Ovary (tissue), 10 donors: ENCODE measurements at places on chromosomes 6 and 20. TPM values are rescaled to one million over a fixed set of nuclear protein-coding genes. Genes with fewer than 3 reads are reported as not detected.

Gene CD83
- 12.5 TPM for total RNA-seq

Gene SERPINB6
- 116 TPM for total RNA-seq

Gene BHLHE23
- not detected for total RNA-seq

Gene SLC22A23
- 3.8 TPM for total RNA-seq

Gene SPDEF
- 1.6 TPM for total RNA-seq

Gene MYH7B
- total RNA-seq: 1.1 TPM

Gene NNAT
- total RNA-seq: 0.45 TPM

- DNase-seq: no peak
Measured at GRCh38 chr6:45676380-45676779, 298.6 kb upstream of the SUPT3H start.

DNA sequence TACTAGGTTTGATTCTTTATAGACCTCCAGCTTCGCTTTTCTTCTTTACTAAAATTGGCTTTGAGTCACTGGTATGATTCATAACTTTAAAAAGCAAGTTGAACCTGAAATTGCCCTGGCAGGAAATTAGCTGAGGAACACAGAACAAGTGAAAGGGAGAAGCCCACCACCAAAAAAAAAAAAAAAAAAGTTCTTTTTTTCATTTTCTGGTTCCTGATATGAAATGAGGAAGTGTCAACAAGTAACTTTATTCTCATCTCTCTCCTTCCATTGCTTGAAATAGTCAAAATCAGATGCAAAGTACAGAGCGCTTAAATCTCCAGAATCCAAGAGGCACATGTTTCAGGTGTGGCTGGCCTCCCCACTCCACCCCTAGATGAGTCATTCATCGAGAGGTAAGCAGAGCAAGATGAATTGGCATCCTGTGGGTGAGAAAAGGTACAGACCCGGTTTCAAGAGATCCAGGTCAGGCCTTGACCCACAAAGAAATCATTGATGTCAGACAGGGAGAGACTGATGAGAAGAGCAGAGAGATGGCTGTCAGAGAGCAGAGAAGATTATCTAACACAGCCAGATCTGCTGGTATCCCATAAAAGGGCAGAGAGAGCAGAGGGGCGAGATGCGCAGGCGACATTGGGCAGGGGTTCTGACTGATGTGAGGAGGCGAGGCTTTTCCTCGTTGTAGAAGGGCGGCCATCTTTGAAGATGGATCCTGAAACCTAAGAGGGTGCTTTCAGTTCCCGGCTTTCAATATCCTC lies 54.8 kb upstream of the MBOAT1 start:
- no peak for DNase-seq

- DNase-seq: no peak
Measured at GRCh38 chr6:144075187-144075586, 20.2 kb downstream of the SF3B5 start.

- DNase-seq: no peak
Measured at GRCh38 chr6:149026530-149026942, 279.7 kb downstream of the UST start.

DNA sequence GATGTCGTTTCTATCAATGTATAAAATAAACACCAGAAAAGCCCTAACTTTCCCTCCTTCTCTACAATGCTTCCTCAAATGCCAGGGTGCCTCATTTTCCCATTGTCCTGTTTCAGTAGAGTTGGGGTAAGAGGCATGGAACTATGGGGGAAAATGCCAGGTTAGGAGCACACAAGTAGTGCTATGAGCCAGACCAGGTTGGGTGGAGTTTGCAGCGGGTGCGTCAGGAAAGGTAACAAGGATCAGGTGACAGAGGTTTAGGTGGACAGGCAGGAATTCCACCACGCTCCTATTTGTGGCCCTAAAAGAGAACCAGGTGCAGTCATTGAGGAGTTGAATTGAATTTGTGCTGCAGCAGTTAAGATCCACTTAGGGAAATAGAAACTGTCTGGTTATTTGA lies 36.5 kb downstream of the SYTL3 start:
- DNase-seq: no peak

DNA sequence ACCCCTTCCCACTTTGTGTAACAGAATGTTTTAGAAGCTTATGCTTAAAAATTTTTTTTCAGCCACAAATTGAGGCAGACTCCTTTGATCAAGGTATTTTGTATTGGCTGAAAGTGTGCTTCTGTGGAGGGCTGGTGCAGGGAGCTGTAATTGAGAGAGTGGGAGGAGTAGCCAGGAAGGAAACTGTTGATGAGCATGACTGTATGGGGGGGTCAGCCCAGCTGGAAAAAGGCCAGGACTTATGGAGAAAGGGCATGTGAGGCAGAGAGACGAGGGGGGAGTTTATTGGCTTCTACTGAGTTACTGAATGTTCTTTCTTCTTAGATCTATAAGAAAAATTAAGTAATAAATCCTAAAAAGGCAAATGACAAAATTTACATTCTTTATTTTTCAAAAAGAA lies 13.4 kb downstream of the RFPL4B start:
- DNase-seq: no peak

DNA sequence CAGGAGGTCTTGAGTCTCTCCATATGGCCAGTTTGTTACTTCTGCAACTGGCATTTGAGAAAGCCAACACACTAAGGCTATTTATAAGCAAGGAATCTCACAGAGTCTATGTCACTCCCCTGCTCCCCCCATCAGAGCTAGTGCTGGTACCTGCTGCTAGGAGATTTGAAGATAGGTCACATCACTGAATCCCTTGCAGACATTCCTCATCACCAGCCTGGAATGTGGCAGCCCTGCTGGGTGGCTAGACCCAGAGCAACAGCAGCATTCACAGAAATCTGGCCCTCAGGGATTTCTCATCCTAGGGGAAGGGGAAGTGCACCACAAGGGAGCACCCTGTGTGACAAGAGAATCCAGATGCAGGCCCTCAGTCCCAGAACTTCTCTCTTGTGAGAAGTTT lies 672.1 kb downstream of the HACE1 start:
- DNase-seq: no peak

DNA sequence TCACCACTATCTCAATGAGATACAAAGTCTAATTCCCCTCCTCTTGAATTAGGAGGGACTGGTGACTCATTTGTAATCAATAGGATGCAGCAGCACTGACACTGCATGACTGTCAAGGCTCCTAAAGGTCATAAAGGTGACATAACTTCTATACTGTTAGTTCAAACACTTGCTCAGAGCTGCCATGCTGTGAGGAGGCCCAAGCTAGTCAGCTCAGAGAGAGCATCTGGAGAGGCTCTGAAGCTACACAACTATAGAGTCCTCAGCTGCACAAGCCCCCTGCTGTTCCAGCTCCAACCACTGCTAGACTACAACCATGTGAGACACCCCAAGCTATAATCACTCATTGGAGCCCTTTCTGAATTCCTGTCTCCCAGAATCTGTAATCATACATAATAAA lies 17.0 kb upstream of the HEY2 start:
- no peak for DNase-seq

DNA sequence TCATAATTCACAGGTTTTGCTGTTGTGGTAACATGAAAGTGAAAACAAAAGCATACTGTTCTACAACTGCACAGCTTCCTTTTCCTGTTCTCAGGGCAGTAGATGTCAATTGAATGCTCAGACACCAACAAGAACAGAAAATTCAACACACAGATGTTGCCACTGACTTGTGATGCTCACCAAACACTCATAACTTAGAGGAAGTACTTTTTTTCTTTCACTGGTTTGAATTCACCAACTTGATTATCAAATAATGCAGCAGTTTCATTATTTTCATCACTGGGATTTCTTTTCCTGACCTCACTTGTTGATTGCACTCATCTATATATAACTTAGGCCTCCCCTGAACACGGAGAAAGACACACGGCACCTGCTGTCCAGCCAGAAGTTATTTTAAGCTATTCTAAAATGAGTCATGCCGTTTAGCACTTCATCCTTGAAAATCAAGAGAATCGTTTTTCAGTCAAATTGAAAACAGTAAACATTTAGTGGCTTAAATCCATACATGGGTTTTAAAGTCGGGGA lies 949 bp downstream of the TXLNB start:
- peak; percentile 51 for DNase-seq

DNA sequence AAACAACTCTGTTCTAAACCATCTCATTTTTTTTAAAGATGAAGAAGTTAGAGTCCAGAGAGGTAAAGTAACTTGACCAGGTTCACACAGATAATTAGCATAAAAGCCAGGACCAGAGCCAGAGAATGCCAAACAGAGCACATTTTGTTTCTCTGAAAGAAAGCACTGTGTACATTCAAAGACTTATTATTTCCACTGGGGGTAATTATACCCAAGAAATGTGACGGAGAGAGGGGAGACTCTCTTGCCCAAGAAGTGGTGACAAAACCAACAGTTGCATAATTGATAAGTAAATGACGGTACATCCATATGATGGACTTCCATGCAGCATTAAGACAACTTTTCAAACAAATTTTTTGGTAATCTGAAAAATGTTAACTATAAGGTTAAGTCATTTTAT lies 111.6 kb downstream of the RTN4IP1 start:
- DNase-seq: no peak
